ENCODE measurements at places on chromosomes 16 and 17.

GRCh38 chr16:26261621-26262020 is 569.9 kb downstream of the HS3ST4 start:
- no peak for DNase-seq

GRCh38 chr17:4604111-4604644 is 19.8 kb downstream of the SMTNL2 start:
- DNase-seq, result peak; percentile 85

- DNase-seq, result no peak
Observed at GRCh38 chr16:29978564-29979270, 5.0 kb downstream of the TAOK2 start.

- DNase-seq, result no peak
Observed at GRCh38 chr16:79756571-79756970, 156.0 kb upstream of the MAF start.

GRCh38 chr16:57911743-57912142 is 59.2 kb downstream of the CNGB1 start:
- no peak for DNase-seq

DNA sequence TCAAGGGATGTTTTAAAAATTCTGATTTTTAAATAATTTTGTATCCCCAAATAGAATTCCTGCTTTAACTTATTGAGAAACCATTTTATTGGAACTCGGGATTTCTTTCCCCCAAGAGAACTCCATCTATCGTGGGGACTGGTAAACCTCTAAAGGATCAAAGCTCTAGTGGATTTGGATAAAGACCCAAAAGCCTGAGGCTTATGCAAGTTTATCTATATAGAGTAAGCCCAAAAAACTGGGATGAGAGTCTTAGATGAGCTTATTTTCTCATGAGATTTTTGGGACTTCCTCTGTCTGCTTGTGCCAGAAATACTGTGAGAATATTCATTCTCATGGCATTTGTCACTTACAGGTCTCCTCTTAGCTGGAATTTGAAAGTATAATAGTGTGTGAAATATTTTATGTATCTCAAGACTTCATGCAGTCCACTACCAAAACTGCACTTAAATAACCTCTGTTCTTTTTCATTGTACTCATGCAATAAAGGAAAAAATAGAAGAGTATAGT is 333.1 kb downstream of the BCAS3 start:
- DNase-seq, result no peak

GRCh38 chr17:2070241-2071023 is 15.5 kb downstream of the HIC1 start:
- no peak for DNase-seq

DNA sequence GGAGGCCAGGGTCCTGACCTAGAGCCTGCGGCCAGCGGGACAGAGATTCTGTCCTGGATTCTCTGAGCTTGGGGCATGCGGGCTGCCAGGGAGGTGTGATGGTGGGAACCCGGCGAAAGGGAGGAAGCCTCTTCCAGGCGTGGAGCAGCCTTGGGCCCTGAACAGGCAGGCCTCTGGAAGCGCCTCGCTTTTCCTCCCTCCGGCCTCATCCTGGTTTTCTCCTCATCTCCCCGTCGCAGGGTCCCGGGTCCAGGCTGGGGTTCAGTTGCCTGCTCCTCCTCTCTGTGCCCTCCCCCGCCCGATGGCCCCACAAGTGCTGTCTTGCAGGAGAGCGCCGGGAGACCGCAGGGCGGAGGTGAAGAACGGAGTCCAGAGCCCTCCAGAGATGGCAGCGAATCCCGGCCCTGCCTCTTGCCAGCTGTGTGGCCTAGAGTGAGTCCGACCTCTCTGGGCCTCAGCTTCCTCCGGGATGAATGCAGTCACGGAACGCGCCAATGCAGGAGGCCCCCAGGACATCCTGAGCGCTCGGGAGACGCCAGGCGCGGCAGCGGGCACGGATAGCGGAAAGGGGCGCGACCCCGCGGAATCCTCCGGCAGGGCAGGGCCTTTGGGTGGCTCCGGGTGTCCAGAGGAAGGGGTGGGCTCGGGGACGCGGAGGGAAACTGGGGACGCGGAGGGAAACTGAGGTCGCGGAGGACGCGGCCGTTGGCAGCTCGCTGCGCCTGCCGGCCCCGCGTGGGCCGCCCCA is 553 bp upstream of the RAB11FIP4 start:
- peak; percentile 2 for DNase-seq

DNA sequence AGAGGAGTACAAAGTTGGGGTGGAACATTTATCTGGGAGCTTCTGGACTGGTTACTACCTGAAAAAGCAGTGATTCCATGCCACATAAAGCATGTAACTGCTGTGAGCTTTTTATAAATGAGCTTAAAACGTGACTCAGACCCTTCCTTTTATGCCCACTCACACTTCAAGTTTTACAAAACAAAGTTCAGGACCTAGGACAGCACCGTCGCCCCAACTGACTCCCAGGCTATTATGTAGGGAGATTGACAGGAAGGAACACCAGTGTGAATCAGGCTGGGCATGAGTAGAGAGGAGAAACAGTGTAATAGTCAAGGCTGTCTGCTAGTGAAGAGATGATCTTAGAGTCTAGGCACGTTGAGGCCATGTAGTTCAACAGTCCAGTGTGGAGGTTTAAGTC is 91.6 kb upstream of the DNAH9 start:
- no peak for DNase-seq

DNA sequence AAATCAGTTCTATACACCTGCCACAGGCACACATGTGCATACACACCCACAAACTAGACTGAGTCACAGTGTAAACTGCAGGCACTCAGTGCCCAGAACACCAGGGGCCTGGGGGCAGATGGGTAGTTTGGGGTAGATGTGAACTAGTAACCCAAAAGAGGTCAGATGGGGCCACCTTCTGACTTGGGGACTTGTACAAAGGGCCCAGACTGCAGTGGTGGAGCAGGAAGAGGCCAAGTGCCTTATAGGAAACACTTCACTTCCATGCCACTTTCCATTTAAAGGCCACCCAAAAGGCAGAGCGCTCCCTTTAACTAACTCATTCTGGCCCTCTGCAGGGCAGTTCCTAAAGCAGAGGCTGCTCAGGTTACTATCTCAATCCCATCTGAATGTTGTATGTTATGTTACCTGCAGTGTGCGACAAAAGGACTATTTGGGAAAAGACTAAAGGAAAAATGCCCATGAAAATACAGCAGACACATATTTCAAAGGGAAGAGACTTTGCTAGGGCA is 27.8 kb upstream of the ERN1 start:
- no peak for DNase-seq

DNA sequence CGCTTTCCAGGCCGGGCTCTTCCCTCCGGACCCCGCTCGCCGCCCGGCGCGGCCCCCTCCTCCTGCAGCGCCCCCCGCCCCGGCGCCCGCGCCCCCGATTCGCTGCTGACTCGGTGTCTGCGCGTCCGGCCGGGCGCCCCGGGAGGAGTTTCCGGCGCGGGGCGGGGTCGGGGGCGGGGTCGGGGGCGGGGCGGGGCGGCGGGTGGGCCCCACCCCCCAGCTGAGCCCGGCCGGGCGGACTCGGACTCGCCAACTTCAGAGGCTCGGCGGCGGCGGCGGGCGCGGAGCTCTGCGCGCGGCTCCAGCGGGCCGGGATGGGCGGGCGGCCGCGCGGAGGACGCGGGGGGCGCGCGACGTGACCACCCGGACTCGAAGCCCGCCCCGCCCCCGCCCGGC is at the start of gene METRNL:
METRNL (plus strand) TSS at position 258 of the 396 bp plus-strand sequence. CDS start 207 bp downstream, outside the sequence.
- DNase-seq, result peak; percentile 65

DNA sequence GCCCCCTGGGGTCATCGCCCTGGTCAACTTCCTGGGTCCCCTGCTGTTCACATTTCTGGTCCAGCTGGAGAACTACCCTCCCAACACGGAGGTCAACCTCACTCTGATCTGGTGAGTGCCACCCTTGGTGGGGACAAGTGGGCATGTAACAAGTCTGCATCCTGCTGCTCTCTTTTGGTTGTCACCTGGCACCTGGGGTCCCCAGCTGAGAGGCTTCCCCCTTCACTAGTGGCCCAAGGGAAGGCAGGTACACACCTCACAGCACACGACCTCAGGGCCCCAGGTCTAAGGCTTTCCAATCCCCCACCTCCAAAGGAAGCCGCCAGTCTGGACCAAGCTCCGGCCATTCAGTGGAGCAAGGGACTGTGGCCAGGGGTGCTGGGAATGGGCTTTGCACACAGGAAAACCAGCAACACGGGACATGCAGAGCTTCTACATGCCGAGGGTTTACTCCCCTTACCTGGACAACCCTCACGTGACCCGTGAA is 4.4 kb downstream of the TMC8 start:
- DNase-seq, result no peak

DNA sequence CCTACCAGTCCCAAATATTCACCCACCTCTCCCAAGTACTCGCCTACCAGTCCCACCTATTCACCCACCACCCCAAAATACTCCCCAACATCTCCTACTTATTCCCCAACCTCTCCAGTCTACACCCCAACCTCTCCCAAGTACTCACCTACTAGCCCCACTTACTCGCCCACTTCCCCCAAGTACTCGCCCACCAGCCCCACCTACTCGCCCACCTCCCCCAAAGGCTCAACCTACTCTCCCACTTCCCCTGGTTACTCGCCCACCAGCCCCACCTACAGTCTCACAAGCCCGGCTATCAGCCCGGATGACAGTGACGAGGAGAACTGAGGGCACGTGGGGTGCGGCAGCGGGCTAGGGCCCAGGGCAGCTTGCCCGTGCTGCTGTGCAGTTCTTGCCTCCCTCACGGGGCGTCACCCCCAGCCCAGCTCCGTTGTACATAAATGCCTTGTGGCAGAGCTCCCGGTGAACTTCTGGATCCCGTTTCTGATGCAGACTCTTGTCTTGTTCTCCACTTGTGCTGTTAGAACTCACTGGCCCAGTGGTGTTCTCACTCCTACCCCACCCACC is 29.8 kb downstream of the POLR2A start:
- DNase-seq, result no peak

- DNase-seq, result no peak
Observed at GRCh38 chr16:85259115-85259831, 147.0 kb upstream of the CIBAR2 start.

GRCh38 chr16:1330260-1330914 is 3.1 kb upstream of the BAIAP3 start:
- no peak for DNase-seq

DNA sequence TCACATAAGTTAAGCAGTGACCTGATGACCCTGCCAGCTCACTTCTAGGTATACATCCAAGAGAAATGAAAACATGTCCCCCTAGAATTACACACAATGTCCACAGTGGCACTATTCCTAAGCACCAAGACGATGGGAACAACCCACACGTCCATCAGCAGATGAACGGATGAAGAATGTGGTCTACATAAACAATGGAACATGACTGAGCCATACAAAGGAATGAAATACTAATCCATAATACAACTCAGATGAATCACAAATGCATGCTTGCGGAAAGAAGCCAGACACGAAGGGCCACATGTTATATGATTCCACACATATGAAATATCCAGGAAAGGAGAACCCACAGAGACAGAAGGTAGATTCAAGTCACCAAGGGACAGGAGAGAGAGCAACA is 17.4 kb downstream of the USP22 start:
- peak; percentile 69 for DNase-seq

GRCh38 chr16:49681217-49681883 is 174.6 kb downstream of the ZNF423 start:
- no peak for DNase-seq

GRCh38 chr17:79948945-79949655 is 86.6 kb downstream of the TBC1D16 start:
- no peak for DNase-seq

DNA sequence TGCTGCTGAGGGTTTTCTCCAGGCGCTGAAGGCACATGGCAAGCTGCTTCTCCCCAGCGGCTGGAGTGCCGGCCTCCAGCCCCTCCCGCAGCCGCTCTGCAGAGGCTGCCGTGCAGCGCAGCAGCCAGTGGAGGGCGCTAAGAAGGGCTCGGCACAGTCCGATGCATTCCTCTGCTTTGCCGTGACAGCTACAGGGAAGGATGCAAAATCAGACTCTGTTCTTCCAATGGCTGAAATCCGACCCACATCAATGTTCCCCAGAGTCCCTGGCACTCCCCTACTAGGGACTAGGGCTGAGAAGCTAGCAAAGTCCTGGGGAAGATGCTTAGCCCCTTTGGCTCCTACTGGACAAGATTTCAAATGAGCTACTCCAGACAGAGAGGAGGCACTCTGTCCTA is 19.0 kb downstream of the MED24 start:
- DNase-seq, result peak; percentile 59

GRCh38 chr17:31582151-31582907 is 190.9 kb downstream of the RAB11FIP4 start:
- DNase-seq, result peak; percentile 63

DNA sequence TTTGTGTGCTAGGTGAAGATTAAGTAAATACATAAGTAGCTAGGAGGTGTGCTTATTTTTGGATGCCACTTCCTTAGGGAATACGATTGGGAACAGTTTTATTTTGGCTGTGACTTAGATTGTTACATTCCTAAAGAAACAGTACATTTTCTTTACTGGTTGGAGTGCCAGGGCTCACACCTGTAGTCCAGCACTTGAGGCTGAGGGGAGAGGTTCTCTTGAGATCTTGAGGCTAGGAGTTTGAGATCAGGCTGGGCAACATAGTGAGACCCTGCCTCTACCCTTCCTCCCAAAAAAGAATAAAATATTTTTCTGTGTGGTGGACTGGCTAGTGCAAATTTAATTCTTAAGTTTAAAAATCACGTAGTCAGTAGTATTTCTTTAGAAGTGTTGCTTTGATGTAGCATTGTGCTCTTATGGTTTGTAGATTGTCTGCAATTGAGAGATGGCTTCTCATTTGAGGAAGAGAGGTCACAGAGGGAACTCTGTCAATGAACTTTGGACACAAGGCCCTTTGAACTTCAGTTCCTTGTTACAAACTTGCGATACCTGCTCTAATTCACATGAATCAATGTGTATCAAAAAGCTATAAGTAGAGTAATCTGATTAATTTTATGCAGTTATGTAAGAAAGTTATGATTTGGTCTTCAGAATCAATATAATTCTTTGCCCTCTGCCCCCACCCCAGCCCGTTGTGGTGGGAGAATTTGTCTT is 7.1 kb downstream of the HAPSTR1 start:
- DNase-seq, result no peak

- DNase-seq, result no peak
Observed at GRCh38 chr17:60348616-60349015, 43.3 kb downstream of the USP32 start.

DNA sequence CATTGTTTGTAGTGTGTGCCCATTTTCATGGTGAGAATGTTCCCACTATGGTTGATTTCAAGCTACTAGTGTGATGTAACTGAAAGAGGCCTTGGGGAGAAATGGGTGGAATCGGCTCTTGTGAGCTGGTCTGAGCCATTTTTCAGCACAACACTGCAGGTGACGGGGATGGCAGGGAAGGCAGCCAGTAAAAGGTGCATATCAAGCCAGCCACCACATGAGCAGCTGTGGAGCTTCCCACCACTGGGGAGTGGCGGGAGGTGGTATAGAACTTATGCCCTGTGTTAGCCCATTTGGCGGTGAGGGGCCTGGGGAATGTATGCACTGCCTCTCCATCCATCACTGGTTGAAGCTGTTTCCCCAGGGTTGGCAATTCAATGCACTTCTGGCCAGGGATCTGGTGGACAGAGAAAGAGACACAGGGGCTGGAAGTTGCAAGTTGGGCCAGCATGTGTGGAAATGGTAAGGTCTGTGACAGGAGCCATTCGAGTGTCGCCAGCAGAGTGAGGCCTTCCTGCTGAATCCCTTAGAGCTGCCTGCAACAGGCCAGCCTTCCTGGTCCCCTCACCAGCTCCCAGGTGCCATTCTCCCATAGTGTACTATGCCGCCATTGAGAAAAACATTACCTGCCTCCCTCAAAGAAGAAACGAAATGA is 31.7 kb upstream of the BRD7 start:
- DNase-seq, result no peak

All from fibroblast of lung (primary cell).